Hematopoietic multipotent progenitor cell (in vitro differentiated cells): ENCODE measurements at places on chromosomes 12 and 14.

GRCh38 chr12:22683131-22683530 lies 58.2 kb downstream of the ETNK1 start:
- DNase-seq = no peak

- peak; percentile 89 for DNase-seq
Measured at GRCh38 chr14:88667555-88668273, 104.9 kb downstream of the ZC3H14 start.

GRCh38 chr14:100592972-100593371 lies 5.8 kb upstream of the BEGAIN start:
- DNase-seq = no peak

GRCh38 chr14:95496690-95497259 lies 19.7 kb downstream of the SYNE3 start:
- DNase-seq = no peak

DNA sequence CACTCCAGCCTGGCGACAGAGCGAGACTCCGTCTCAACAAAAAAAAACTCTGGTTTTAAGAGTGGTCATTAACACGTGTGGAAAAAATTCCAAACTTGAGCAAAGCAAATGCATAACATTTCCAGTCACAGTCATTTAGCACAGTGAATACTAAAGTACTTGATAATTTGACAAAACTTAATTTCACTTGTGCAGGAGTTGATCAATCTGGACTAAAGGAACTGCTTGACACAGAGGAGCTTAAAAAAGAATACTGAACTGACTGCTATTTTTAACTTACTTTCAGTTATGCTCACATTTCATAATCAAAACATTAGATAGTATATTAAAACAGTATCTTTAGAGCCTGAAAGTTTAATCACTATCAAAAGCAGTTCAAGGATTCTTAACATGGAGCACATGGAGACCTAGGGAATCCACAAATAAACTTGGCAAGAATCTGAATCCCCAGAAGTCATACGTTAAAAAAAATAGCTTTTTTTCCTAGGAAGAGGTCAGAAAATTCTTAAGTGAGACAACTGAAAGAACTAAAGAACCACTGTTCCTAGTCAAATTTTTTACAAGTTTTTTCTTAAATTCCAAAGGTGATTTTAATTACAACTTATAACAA lies 7.4 kb downstream of the UBE2N start:
- DNase-seq = no peak

DNA sequence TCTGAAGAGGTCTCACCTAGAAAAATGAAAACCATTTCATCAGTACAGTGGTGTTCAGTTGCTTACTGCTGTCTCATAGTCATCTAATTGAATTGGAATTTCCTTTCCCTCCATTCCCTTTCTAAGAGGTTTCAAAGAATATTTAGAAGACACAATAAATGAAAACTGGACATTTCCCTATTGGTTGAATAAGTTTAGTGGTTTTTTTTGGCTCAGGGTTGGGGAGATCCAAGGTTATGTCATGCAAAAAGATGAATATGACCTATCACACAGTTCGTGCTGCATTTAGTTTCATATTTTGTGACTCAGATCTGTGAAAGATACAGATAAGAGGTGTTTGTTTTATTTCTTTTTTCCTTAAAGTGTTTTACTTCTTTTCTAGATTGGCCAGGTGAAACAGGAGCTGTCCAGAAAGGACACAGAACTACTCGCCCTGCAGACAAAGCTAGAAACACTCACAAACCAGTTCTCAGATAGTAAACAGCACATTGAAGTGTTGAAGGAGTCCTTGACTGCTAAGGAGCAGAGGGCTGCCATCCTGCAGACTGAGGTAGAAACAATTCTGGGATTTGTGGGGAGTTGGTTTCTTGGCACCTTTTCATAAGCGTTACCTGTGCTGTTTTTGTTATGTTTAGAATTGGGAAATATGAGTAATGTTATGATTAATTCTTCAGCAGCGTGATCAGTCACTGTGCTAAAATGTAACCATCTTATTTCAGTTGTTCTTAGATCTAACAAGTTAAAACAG lies 124.6 kb downstream of the ERC1 start:
- DNase-seq = no peak

DNA sequence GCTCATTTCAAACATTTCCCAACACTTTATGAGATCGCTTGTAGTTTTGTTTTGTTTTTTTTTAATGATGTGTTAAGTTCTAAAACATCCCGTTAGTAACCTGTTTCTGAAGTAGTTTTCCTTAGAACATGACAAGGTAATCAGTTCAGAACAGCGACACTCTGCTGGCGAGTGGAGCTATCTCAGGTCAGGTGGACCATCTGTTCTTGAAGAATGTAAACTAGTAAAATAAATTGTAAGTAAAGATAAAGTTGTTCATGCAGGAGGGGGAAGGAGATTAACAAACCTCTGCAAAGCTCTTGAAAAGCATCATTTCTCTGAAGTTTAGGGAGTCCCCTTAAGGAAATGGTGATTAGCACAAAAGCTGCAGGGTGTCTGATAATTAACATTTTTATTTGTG lies 71.9 kb upstream of the DACT1 start:
- no peak for DNase-seq

DNA sequence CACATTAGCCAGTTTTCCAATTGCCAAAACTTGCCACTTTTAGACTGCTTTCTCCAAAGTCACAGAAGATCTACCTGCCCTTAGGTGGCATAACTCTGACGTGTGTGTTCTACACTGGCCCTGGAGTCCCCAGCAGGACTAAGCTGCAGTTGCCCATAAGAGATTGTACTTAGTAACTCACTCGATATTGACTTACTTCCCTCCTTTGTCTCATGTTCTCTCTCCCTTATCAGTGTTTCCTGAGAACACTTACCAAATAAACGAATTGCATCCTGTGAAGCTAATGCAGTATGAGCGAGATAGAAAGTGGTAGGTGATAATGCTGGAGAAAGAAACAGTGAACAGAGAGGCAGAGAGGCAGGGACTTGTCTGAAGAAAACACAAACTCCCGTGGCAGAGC lies 117.2 kb downstream of the NUAK1 start:
- no peak for DNase-seq

GRCh38 chr12:87924149-87924548 lies 105.1 kb downstream of the C12orf50 start:
- DNase-seq = no peak
